ENCODE measurements at places on chromosomes 5 and 9.
A peak's percentile ranks its signal among the peaks of the same experiment; 100 is the strongest.

- no peak for DNase-seq
Measured at GRCh38 chr5:127216898-127217675, 73.5 kb upstream of the MEGF10 start.

DNA sequence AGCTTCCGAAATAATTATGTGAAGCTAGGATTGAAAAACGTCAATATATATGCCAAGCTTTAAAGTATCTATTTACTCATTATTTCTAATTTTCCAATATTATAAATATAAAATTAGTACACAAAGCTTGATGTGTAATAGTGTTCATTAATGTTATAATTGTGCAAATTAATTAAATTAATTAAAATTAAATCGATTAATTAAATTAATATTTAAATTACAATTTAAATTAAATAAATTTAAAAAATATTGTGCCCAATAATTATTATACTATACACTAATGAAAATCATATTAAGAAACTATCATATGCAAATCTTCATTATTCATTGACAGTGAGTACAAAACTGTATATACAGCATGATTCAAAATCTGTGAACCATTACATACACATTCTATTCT lies 409.8 kb downstream of the FAM170A start:
- no peak for DNase-seq

DNA sequence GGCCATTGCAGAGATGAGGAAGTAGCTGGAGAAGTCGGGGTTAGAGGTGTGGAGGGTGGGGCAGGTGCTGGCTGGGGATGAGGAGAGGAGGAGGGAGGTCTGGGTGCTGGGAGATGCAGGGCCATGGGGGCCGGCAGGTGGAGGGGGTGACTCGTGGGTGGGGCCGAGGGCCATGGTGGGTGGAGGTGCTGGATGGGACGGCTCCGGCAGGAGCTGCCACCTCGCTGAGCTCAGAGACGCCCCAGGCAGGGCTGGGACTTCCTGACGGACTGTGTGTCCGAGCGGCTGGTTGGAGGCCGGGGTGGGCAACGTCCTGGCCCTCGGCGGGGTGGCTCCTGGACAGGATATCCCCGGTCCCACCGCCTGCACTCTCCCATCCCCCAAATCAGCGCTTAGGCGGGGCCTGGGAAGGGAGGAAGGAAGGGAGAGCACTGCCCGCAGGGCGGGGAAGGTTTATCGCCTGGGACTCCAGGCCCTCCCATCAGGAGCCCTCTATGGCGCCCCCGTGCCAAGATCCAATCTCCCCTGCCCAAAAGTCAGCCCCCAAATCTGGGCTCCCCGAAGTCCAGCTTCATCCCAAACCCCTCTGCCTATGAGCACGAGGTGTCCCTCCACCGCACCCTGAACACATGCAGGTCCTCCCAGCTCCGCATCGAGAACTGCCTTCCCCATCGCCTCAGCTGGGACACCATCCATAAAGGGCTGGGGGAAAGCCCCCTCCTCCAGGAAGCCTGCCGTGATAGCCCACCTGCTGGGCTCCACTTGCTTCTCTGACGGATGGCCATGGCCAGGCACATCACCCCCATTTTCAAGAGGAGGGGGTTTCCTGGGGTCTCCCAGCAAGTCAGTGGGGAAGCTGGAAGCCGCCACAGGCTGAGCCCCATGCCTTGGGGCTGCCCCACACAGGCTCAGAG lies 58.3 kb upstream of the NOTCH1 start:
- no peak for DNase-seq

DNA sequence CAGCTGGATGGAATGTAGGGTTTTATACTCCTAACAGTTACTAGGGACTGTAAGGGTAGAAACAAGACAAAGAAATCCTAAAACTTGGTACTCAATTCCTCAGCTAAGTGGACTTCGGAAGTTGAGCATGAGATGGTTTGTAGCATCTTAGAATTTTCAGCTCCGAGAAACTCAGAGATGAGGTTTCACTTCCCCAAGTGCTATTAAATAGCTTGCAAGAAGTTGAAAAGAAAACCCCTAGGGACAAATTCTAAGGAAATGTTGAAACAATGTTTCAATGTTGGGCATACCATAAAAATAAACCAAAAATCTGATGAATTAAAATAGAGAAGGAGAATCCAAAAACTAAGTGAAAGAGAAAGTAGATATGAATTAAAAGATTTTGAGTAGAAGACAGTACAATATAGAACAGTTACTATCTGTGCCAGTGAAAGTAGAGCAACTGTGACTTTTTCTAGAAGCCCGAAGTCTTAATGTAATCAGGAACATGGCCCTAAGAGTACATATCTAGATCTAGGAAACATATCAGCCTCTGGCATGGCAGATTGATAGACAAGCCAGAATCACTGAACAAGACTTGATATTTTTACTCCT lies 308.6 kb upstream of the RGMB start:
- no peak for DNase-seq

DNA sequence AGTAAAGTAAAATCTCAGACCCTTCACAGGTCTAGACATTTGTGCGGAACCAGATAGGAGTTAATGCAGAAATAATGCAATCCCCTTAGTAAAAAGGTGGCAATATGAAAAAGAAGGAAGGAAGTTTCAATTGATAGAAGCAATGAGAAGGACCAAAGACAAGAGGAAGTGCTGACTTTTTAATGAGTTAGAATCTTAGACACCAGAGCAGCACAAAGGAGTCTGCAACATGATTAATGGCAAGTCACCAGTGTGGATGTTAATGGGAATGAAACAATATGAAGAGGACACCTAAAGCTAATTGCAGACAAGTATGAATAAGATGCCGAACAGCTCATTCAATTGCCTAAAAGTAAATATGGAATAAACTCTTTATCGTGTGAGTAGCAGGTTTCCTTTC lies 50.9 kb downstream of the MEGF9 start:
- no peak for DNase-seq

- DNase-seq, result no peak
Measured at GRCh38 chr5:94784536-94785505, 166.4 kb downstream of the SLF1 start.

- no peak for DNase-seq
Measured at GRCh38 chr9:13503599-13503998, 224.1 kb upstream of the MPDZ start.

DNA sequence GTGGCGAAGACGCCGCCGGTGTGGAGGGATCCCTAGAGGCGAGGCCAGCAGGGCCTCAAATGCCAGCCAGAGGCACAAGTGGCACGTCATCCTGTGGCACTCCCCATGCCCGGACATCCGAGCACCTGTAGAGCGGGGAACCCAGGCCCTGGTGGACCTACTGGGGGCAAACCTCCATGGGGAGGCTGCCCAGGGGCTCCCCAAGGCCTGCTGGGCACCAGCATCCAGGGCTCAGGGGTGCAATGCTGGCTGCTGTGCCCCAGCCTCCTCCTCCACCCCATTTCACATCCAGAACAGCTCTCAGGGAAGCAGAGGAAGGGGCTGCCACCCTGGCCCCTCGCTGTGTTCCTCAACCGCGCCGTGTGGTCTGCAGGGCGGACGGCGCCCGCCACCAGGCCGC lies 43.5 kb downstream of the HK3 start:
- DNase-seq, result no peak

GRCh38 chr9:128383007-128383753 lies 12.0 kb downstream of the URM1 start:
- no peak for DNase-seq

- no peak for DNase-seq
Measured at GRCh38 chr5:125093776-125094175, 347.3 kb upstream of the ZNF608 start.

DNA sequence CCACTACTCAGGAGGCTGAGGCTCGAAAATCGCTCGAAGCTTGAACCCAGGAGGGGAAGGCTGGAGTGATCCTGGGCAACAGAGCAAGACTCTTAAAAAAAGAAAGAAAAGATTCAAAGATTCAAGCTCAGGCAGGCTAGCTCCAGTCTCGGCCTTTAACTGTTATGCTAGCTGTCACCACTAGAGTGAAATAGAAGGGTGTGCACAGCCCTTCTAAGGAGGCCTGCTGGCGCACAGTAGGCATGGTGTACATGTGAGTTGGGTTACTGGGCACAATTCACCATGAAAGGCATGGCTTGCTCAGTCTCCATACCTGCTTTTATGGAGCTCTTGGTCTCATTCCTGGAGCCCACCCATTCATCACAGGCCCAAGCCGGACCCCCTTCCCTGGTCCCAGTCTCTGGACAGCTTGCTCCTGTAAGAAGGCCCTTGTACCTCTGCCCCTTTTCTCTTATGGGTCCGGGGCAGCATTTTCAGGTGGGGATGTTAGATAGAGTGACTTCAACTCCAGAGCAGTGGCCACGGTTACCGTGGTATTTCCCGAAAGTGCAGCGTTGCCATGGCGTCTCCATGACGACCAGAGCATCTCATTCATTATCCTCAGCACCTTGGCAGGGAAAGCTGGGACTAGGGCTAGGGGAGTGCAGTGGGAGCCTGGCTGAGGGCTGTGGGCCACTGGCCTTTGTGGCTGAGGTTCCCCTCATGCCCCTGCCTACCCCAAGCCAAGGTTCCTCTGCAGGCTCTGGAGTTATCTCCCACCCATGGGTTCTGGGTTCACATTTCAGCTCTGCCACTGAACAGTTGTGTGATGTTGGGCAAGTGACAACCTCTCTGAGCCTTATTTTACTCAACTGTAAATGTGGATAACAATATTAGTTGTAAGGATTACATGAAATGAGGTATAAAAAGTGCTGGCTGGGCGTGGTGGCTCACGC lies 5.7 kb downstream of the NDST1 start:
- no peak for DNase-seq

DNA sequence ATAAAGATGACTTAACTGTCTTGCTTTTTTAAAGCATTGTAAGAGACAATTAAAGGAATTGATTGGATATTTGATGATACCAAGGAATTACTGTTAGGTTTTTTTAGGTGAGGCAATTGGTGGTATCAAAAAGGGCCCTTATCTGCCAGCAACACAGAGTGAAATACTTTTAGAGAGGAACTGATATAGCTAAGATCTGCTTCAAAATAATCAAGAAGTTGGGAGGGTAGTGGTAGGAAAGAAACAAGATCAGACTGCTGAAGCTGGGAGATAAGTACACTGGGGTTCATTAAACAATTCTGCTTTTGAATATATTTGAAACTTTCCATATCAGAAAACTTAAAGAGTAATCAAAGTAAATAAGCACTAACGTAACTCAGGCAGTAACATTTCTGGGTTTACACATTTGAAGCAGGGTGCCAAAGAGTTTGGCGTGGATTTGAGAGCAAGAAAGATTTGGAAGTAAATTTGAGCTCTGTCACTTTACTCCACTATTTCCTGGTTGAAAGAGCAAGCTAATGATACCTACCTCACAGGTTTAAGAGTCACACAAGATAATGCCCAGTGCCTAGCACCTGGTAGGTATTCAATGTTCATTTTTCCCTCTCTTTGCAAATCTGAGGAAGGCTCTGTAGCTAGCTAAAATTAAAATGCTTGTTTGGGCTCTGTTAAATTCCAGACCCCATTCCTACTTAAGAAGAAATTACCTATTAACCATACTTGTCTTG lies 6.9 kb downstream of the ERMP1 start:
- no peak for DNase-seq

DNA sequence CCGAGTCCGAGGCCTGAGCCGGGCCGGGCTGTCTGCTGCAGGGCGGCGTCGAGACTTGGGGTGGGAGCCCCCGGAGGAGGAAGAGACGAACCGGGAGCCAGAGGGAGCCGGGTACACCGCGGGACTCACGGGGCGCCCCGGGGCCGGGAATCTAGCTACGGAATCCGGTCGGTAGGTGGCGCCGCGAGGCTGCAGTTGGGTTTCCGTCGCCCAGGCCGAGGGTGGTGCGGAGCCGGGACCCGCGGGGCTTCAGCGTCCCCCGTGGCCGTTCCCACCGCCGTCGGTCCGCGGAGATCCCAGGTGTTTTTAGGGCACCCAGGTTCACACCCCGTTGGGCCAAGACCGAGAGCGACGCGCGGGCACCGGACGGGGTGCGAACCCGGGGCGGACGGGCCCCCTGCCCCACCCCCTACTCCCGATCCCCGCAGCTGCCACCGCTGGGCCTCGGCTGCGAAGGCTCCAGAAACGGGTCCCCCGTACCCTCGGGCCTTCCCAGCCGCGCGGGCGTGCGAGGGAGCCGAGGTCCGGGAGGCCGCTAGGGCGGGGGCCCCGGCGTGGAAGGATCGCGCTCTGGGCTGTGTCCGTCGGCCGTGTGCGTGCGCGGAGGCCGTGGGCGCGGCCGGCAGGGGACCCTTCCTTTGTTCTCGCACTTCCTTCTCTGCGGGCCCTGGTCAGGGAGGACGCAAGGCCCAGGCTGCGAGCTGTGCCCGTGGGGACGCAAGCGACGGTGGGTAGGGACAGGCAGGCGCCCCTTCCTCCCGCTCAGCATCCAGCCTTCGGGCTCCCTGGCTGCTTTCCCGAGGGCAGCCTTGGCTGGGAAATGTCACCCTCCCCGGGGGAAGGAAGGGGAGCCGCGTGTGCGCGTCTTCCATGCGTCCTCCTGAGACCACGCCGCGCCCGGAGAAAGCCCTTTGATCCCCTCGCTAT lies 146.6 kb downstream of the GAPVD1 start:
- peak; percentile 47 for DNase-seq

- no peak for DNase-seq
Measured at GRCh38 chr9:82346040-82346439, 357.5 kb downstream of the SPATA31D1 start.

DNA sequence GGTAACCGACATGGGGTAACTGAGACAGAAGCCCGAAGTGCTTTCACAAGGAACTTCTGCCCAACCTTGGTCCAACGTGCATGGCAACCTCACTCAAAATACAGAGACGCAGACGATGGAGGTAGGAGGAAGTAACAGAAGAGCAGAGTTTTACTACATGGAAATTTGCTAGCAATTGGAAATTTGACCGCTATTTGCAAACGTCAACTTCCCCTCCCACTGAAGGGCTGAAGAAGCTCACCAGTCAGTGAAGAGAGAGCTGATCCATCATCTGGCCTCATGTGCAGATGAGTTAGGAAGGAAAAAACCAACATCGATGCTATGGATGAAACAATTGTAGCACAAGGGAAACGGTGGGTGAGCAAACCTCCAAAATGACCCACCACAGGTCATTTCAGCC lies 196.7 kb downstream of the RGS3 start:
- no peak for DNase-seq

DNA sequence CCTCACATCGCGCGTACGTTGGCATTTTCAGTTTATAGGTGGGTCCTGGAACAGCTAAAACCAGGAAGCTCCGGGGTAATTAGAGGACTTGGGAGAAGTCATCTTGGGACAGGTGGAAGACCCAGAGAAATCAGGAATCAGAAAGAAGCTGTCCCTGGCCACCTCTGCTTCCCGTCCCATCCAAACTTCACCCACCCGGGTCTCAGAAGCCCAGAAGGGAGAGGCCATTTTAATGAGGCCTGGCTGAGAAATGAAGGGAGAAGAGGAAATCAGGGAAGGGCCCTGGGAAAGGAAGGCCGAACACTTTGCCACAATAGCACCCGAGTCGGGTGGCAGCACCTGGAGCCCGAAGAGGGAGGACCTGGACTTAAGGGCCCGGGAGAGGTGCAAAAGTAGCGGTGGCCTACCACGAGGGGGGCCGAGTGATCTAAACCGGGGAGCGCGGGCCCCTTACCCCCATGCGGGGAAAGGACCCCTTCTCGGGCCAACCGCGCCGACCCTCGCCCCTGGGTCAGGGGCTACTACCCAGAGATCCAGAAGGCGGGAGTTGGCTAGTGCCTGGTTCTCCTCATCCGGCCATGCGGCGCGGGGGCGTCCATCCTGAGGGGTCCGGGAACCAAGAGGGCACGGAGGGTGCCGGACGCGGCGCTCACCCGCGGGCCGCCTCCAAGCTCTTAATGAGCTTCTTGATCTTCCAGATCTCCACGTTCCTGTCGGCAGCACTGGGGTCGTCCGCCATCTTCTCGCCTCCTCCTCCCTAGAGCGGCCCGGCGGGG lies 668 bp downstream of the ETF1 start:
- DNase-seq, result no peak

GRCh38 chr9:90996154-90997065 lies 194.8 kb downstream of the SYK start:
- no peak for DNase-seq
